ENCODE measurements at places on chromosomes 13 and 19. TPM values are rescaled to one million over a fixed set of nuclear protein-coding genes. Genes with fewer than 3 reads are reported as not detected.

Gene IRGC
- total RNA-seq, result not detected

Gene KIR3DL1
- not detected for total RNA-seq

Gene MCF2L
- 3.4 TPM for total RNA-seq

Gene PSPN
- total RNA-seq, result 2.4 TPM

Gene HNRNPUL1
- total RNA-seq, result 235 TPM

Gene ZNF541
- total RNA-seq, result not detected

Gene SPTBN4
- 0.20 TPM for total RNA-seq

DNA sequence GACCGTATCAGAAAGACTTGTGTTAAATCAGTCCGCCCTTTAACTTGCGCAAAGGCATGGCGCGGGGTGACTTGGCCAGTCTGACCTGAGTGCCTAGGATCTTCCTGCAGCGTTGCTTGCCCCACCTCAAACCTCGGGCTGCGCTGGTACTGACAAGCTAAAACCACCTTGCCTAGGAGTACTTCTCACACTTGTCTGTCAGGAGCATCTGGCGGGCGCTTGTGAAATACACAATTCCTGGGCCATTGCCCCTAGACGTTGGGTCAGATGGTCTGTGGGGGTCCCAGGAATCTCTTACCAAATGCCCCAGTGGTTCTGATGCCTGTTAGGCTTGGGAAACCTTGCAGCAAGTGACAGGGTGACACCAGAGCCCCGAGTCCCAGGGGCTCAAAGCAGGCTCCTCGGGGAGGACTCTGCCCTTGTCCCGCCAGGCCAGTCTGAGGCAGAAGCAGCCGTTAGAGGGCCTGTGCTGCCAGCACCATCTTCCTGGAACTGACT lies 12.9 kb downstream of the CEBPG start:
- no peak for DNase-seq

DNA sequence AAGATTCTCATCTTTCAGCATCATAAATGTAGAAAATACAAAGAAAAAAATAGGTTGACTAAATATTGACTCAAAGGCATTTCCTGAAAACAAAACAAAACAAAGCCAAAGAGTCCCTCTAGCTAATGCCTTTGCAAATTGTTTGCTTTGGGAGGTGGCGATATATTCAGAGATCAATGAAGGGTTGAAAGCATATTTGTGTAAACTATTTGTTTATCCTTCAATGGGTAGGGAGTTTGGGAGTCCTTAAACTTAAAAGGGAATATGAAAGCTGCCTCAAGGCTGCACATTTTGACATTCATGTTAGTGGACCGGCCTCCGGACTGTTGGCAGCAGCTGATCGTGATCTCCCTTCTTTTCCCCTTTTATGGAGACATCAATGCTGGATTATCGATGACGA lies 257.5 kb downstream of the ITGBL1 start:
- no peak for DNase-seq

- no peak for DNase-seq
Observed at GRCh38 chr13:26074706-26075105, 22.9 kb upstream of the SHISA2 start.

DNA sequence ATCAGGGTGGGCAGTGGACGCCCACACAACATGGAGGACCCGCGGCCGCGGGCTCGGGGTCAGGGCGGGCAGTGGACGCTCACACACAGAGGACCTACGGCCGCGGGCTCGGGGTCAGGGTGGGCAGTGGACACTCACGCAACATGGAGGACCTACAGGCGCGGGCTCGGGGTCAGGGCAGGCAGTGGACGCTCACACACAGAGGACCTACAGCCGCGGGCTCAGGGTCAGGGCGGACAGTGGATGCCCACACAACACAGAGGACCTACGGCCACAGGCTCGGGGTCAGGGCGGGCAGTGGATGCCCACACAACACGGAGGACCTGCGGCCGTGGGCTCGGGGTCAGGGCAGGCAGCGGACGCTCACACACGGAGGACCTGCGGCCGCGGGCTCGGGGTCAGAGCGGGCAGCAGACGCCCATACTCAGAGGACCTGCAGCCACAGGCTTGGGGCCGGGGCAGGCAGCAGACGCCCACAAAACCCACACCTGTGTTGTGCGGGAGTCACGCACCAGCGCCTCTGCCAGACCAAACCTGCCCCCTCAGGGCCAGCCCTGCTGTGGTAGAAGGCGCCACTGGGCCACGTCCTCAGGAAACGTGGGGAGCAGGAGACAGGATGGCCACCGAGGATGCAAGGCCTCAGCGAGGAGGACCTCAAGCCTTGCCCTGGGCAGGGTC lies 27.6 kb upstream of the C13orf46 start:
- DNase-seq, result no peak

DNA sequence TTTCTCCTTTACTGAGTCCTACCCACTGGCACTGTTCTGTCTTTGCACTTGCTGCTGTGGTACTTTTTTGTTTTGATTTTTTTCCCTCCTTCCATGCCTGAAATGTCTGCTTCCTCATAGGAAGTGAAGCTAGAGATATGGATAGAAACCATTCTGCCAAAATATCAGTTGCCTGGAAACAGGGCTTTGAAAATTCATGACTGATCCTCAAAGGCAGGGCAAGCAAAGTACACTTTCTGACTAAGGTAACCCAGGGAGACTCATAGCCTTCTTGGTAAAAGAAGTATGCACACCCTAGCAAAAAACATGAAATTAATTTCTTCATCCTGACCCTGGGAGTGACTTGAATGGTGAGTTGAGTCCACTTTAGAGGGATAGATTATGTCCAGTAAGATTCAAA lies 329.8 kb downstream of the MYO16 start:
- no peak for DNase-seq

GRCh38 chr19:33621065-33621785 lies 528 bp upstream of the CHST8 start:
- DNase-seq, result no peak

DNA sequence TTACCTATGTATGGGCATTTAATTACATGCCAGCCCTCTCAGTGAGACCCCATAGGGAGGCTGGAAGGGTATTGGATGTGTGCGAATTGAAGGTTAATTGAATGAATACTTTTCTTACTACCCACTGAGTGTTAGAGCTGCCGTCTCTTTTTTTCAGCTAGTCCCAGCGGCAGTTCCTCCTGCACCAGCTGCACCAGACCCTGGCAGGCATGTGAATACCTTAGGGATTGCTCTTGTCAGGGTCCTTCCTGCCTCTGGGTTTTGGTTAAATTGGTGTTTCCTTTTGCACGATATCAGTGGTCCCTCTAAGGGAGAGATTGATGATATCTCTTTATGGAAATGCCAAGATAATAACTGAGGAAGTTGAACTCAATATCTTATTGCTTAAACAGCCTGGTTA lies 9.8 kb upstream of the CXCL17 start:
- DNase-seq, result no peak

GRCh38 chr19:24166055-24166454 lies 79.1 kb downstream of the ZNF254 start:
- no peak for DNase-seq

DNA sequence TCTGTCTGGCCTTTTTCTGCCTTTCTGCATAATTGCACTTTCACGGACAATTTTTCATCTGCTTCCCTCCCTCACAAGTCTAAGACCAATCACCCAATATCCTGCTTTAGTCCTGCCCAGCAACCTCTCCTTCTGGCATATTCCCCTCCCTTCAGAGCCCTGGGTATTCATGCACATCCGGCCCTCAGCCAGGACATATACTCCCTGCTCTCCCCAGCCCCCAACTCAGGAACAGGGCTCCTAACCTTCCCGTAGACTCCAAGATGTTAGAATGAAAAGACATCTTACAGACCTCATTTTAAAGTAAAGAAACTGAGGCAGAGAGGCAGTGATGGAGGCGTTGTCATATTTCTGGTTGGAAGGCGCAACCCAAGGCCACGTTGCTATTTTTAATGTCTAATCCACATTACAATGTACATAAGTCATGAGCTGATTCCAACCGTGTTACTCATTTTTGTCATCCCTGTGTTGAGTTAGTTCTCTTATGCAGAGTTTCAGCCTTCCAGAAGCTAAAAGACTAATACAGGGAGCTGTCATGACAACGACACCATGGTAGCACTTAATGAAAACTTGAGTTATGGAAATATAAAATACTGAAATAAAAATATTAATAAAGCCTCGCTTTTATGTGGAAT lies 209.2 kb downstream of the TSHZ3 start:
- no peak for DNase-seq

DNA sequence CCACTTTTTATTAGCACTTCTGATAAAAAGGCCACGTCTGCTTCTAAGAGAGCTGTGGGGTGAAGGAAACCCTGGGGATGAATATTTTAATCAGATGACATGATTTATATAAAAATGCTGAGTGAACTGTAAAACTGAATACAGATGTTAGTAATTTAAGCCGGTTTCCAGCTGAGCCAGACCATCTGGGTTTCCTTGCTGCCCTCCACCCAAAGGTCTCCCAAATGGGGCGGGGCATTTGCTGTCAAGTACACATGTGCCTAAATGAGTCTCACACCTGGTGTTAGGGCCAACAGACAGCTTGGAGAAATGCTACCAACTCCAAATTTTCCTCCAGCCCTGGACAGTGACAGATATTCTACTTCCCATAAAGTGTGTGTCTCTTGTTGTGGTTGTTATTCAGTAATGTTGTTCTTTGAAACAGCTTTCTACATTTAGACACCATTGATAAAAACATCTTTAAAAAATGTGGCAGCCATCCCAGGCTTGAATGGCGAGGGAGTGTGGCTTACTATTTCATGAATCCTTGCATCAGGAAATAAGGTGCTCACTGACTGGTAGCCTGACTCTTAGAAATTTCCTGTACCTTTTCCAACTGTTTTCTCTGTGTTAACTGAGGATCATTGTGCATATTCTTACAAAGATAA lies 350.4 kb downstream of the MTUS2 start:
- no peak for DNase-seq

DNA sequence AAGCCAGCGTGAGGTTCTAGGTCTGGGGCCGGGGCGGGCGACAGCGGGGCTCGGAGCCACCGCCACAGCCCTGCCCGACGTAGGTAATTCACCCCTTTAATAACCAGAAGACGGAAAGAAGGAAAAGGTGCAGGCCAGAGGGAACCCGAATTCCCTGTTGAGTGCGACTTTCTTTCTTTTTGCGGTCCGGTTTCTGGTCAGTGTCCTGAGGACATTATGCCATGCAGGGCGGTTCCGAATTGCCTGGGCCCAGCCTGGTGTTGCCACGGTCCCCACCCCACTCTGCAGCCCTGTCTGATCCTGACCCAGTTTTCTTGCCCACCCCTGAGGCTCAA lies 18.4 kb upstream of the TFDP1 start:
- DNase-seq, result no peak

Measured in activated B cell treated with CpG ODN at 0.5 μM for 24 hours (primary cell).